ENCODE measurements at places on chromosomes 5 and 9.

DNA sequence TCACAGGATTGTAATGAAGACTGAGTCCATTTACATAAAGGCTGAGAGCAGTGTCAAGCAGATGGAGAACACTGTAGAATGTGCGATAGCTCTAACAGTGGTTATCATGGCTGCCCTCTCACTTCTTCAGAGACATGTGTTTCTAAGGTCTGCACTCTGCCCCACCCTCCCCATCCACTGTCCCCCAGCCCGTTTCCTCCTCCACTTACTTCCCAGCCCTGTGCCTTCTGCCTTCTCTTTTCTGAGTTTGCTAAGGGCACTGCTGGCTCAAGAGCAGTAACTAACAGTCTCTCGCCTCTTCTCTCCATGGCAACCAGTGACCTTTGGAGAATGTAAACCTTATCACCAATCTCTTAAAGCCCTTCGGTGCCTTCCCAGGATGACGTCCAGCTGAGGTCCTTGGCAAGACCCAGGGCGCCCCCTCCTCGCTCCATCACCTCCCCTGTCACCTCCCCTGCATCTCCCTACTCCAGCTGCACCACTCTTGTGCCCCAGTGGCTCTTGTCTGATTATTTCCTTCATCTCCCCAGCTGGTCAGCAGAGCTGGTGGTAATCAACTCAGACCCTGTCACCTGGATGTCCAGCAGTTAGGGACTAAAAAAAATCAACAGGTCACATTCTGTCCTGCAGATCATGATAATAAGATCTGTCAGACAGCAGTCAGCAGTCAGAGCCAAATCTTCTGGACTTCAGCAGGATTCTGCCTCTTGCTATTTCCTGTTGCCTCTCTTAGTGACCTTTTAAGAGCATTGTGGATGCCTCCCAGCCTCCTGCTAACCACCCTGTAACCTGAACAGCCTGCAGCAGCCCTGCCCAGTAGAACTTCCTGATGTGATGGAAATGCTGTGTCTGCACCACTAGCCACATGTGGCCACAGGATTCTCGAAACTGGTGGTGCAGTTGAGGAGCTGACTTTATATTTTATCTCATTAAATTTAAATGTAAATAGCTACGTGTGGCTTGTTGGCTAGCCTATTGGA, 9.0 kb downstream of the FXN start:
- no peak for DNase-seq

DNA sequence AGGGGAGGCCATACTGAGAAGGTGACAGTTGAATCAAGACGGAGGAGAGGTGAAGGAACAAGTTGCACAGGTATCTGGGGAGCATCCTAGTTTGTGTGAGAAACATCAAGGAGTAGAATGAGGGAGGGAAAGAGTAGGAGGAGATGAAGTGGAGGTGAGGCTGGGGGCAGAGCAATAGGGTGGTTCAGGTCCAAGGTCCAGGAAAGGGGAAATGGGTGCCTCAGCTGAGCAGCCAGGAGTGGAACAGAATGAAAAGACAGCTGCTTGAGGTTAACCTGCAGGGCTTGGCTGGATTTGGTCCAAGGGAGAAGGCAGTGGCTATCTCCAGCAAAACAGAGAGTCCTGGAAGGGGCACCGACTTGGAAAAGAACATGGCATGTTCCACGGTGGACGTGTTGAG, 5.3 kb downstream of the SLC1A1 start:
- DNase-seq, result no peak

DNA sequence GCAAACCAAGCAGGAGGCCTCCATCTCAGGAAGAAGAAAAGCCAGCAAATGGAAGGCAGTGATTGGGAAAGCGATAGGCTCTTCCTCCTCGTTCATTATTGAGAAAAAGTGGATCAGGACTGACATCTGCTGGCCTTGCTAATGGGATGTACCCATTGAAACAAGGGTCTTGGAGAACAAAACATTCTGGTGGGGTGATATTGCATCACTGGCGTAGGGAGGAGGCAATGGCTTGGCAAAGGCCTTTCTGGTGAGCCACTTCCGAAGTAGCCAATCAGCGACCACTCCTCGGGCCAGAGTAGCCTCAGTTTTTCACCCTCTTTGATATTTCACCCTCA, 86.7 kb upstream of the NFIB start:
- no peak for DNase-seq

DNA sequence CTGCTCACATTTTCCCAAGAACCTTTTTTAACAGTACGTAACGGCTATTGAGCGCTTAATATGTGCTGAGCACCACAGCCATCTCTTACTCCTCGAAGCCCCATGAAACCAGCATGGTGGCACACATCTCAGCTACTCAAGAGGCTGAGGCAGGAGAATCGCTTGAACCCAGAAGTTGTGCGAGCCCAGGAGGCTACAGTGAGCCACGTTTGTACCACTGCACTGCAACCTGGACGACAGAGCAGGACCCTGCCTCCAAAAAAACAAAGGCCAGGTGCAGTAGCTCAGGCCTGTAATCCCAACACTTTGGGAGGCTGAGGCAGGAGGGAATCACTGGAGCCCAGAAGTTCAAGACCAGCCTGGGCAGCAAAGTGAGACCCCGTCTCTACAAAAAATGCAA, 28.2 kb downstream of the AQP7 start:
- no peak for DNase-seq
